H54 (cell line): ENCODE measurements at places on chromosomes 6 and 20.

DNA sequence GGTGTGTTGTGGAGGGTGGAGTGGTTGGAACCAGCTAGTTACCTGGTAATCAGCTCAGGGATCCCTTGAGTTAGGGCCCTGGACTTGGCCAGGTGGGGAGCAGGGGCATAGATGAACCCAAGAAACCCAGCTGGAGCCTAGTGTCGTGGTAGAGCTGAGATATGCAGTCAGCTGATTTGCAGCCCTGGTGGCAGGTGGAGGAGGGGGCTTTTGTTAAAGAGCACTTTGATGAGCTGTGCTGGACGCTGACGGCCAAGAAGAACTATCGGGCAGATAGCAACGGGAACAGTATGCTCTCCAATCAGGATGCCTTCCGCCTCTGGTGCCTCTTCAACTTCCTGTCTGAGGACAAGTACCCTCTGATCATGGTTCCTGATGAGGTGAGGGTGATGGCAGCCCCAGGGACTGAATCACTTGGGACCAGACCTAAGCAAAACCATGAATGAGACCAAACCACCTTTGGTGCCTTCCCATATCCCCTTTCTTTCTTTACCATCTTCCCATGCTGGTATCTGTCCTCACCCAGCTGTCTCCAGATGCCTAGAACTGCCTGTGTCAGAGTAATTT lies 12.7 kb downstream of the DEF6 start:
- no peak for DNase-seq

DNA sequence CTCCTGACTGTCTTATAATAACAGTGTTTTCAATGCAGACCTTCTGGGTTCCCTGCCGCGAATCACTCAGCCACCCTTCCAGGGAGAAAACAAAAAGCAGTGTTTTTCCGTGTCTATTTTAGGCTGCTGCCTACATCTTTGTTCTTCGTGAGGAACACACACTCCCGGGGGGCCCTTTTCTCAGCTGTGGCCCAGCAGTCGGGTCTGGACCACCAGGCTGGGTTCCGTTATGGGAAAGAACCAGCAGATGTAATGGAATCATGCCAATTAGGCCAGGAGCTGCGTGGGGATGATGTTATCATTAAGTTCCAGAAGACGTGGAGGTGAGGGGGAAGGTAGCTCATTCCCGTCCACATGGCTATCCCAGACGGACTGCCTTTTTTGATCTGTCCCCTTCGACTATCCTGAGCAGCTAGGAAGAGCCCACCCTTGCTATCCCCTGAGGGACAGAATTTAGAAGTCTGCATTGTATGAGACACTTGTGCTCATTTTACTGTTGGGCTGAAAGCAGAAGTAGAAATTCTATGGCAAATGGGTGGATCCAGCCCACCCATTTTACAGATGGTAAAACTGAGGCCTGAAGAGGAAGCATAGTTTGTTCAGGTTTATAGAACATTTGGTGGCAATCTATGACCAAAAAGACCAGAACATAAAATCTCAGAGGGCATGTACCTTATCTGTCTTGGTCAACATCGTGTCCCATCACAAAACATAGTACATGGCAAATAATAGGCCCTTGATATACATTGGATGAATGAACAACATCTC lies 54.5 kb downstream of the KCNB1 start:
- no peak for DNase-seq

DNA sequence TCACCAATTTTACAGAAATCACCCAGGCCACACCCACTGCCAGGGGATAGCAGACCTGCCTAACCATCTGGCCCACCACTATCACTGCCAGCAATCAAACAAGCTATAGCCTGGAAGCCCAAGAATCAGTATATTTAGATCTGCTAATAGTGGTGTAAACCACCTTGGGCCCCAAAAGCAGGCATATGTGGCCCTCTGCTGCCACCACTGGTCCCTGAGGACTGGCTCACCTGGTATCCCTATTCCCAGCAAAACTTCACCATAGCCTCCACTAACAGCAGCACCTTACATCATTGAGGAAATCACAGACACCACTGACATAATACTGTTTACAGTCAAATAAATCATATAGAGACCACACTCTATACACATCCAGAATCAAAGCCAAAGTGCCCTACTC lies 880.4 kb upstream of the MAN1A1 start:
- DNase-seq: no peak

DNA sequence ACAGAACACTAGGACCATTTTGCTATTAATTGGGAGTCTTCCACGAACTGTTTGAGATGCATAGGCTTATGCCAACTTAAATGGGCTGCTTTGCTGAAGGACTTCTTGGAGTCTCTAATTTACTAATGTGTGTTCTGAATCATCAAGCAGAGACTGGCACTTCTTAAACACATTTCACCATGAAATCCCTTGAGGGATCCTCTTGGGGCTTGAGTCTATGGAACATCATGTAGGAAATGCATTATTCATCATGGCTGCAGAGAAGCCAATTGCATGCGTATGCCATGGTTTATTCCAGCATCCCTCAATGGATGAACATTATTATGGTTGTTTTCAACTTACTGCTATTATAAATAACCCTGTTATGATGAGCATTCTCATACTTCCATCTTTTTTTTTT lies 73.4 kb downstream of the FGD2 start:
- no peak for DNase-seq

GRCh38 chr6:24930431-24930871 lies 5.3 kb downstream of the RIPOR2 start:
- no peak for DNase-seq

GRCh38 chr6:95581073-95581472 lies 3.7 kb downstream of the MANEA start:
- DNase-seq: no peak

GRCh38 chr6:142705054-142705453 lies 239.9 kb downstream of the HIVEP2 start:
- DNase-seq: no peak

- no peak for DNase-seq
Observed at GRCh38 chr20:33829636-33830035, 18.5 kb downstream of the CHMP4B start.

- DNase-seq: no peak
Observed at GRCh38 chr20:12113468-12114371, 196.0 kb downstream of the BTBD3 start.
